Dorsolateral prefrontal cortex (tissue), 122 donors: ENCODE measurements at places on chromosomes 12 and 14. TPM values are rescaled to one million over a fixed set of nuclear protein-coding genes. Genes with fewer than 3 reads are reported as not detected.

PRPH gene
- total RNA-seq, result 10.0 TPM

METTL25 gene
- total RNA-seq, result 18.4 TPM

PRICKLE1 gene
- 32.1 TPM for total RNA-seq

FOXN4 gene
- total RNA-seq, result 0.68 TPM

LRRC10 gene
- not detected for total RNA-seq

SLC8A3 gene
- total RNA-seq, result 22.2 TPM

CLEC14A gene
- total RNA-seq, result 12.4 TPM

FSCB gene
- 0.28 TPM for total RNA-seq

CLEC9A gene
- total RNA-seq, result 1.2 TPM

DNA sequence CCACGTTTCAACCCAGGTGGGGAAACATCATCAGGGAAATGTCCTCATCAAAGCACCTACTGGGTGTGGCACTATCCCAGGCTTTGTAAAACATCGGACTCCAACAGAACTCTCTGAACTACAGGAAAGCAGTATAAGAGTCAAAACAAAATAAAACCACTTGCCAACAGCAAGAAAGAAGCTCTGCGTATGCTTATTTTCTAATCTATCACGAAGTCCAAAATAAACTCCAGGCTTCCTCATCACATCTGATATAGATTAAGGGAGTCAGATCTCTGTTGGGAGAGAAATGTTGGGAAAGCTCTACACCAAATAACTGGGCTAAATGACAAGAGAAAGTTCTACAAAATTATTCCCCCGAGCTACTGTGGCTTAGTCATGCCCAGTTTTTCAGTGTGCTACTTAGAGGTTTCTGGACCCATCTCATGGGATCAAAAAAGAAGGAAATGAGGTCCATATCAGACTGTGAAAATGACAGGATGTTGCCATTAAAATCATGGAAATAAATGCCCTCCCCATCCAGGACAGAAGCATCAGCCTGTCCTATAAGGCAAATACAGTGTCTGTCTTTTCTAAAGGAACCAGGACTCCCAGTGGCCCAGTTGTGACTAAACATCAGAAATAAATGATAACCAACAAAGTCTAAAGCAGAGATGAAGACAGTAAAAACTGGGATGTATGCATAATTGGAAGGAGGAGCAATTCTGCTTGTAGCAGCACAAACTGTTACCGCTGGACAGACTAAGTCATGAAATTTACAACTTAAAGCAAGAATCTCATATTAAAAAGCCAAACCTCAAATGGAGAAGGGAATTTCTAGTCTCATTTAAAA, 149.5 kb downstream of the STXBP6 start:
- DNase-seq, result no peak

DNA sequence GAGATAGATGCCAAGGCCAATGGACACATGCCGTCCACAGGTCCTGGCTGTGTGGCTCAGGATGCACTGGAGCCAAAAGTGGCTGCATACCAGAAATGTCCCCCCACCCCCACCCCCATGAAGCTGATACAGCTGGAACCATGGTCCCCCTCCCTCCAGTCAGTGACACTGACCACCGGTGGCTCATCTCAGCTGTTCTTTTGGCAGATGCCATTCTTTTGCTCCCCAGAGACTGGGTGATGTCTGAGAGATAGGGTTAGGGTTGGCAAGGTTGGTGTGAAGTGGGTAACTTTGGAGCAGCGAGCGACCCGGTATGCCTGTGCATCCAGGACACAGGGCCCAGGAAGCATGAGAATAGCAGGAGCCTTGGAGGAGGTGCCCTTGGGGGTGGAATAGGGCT, 285.6 kb downstream of the CACNA1C start:
- DNase-seq, result no peak

GRCh38 chr12:32692358-32692757, 13.3 kb downstream of the DNM1L start:
- no peak for DNase-seq

- no peak for DNase-seq
These were observed 769.3 kb upstream of the FLRT2 start for GRCh38 chr14:84760489-84761126.

DNA sequence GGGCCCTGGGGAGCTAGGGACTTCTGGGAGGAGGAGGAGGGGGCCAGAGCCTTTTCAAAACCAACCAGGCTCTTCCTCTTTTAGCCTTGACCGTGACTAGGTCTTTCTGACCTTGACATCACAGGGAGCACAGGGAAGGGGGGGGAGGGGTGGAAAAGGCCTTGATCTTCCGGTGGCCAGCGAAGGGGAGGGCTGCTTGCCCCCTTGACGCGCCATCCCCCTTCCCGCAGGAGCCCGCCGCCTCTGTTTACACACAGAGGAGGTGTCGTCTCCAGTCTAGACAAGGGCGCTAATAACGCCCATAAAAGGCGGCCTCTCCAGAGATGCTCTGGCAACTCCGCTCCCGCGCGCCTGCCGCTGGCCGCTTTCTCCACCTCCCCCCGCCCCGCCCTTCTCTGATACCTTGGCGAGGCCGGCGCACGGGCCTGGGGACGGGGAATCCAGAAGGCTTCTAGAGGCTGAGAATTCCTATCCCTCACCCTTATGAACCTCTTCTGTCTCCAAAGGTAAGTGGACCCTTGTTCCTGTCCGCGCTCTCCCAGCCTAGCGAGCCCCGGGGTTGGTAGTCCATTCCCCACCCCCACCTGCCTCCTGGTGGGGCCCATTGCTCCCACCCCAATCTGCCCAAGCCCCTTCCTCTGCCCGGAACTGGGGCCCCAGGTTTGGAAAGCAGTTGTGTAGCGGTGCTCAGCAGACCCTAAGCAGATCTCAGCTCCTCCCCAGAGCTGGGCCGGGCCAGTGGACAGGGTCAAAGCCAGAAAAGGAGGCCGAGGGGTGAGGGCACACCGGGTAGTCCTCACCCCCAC, 4.9 kb upstream of the HOXC12 start:
- no peak for DNase-seq

DNA sequence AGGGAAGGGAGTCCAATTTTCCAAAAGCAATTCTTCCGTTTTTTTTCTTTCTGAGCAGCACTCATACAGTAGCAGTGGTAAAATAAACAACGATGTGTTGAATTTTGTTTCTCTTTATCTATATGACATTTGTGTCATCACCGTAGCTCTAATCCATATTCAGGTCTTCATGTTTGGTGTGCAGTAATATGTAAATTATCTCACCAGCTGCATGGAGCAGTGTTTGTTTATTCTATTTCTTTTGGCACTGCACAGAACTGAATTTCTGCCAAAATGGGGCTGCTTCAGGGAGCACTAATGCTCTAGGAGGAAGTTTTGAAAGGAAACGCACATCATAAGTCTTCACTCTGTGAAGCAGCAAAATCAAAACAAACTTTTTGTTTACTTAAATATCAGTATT, 130.0 kb upstream of the NPAS3 start:
- DNase-seq, result no peak

DNA sequence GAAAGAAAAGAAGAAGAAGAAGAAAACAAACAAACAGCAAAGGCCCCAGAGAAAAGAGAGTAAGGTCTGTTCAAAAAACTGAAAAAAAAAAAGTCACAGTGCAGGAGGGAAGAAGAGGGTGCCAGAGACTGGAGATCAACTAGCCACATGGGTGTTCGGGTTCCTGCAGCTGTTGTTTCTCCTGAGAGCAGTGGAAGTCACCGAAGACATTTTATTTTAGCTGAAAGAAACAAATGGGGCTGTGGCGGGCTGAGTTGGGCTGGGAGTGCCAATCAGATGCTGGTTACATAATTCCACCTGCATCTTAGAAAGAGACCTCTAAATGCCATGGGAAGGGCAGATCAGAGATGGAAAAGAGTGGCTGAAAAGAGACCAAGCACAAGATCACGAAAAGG, 33.9 kb downstream of the ACTN1 start:
- no peak for DNase-seq

DNA sequence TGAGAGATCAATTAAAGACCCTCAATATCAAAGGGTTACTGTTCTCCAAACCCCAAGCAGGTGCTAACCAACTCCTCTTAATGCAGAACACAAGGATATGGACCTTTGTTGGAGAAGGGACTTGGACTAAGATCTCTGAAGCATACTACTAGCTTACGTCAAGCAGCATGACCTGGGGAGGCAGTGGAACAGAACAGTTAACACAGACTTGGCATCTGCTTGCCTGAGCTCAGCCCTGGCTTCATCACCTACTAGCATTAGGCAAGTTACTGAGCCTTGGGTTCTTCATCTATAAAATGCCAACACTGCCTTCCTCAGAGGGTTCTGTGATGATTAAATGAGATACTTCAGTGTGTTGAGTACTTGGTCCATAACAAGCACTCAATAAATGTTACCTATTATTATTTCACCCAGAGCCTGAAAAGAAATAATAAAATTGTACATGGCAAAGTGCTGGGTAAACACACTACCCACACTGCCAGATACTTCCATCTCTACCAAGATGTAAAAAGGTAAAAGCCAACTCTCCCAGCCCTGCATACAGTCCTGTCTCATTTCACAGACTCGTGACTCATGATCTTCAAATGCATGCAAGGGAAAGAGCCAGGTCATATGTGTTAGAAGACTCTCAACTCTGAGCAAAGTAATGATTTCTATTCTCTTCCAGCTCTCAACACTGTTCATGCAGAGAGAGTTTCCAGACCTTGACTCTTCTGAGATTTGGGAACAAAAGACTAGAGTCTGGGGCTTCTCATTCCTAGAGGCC, 39.7 kb downstream of the FMNL3 start:
- peak; percentile 1 for DNase-seq

DNA sequence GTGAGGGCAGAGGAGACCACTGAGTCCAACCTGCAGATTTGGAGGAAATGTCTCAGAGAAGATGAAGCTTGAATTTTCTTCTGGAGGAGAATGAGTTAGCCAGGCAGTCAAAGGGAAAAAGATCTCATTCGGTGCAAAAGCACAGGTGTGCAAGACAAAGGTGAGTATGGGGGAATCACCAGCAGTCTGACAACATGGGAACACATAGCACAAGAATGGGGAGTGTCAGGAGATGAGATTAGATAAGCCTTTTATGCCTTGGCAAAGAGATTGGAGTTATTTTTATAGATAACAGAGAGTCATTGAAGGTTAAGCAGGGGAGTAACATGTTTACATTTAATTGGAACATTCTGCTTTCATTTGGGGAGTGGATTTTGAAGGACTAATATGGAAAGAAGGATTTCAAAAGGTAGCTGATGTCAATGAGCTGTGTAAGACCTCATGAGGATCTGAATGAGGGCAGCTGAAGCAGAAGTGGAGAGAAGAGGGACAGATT, 171.3 kb upstream of the NTF3 start:
- no peak for DNase-seq

DNA sequence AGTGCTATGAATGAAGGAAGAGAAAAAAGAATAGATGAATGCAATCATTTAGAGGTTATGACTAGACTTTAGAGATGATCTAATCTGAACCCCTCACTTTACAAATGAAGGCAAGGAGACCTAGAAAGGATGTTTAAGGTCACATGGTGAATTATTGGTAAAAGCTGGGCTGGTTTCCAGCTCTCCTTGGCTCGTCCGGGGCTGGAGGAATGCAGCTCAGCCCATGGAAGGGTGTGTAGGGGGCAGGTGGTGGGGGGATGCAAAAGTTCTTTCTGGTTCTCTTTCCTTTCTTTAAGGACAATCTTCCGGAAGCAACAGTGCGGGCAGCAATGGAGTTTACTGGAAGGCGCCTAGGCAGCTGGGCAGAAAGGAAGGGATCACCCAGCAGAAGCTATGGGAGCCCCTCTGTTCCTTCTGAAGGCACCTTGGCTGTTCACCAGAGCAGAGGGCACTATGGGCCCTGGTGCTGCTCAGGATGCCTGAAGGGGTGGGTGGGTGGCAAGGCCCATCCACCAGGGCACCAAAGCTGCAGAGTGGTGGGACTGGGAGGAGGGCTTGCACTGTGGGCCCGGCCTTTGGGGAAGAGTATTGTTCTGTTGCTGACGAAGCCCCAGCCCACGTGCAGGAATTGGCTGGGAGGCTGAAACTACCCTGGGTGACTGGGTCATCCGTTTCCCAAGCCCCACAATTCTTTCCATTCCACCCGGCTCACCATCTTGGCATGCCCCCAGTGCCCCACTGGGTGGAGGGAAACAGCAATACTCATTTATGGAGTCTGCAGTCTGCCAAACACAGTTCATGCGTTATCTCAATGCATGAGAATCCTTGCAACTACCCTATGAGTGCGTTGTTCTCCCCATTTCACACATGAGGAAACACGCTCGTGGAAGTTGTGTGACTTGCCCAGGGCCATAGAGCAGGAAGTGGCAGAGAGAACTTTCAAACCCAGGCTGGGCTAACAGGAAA, 78.2 kb downstream of the IRF2BPL start:
- DNase-seq, result no peak

- DNase-seq, result no peak
These were observed 544.2 kb downstream of the FOXG1 start for GRCh38 chr14:29310757-29311156.

DNA sequence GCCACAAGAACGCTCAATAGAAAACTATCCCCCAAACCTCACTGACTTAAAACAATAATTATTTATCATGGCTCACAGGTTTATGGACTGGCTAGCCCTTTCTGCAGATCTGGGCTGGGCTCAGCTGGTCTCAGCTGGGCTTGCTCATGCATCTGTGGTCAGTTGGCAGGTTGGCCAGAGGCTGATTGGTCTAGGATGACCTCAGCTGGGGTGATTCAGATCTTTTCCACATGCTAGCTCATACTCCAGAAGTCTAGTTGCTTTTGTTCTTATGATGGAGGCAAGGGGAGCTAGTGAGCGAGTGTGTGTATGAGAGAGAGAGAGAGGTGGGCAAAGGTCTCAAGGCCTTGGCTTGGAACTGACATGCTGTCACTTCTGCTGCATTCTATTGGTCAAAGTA, 181.2 kb upstream of the NRXN3 start:
- DNase-seq, result peak; percentile 95

DNA sequence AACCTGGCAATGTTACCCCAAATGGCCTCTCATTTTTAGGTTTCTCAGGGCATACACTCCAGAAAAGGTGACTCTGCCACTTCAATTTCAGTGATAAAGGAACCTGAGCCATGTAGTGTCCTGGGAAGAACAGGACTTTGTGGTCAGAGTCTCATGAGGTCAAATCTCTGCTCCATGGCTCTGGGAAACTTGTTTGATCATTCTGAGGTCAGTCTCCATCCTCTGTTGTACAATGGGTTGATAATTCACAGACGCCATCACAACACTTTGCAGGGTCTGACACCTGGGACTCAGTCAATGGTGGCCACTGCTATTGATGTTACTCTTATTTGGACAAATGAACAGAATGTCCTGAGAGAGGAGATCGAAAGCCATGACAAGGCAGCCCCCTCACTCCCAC, 31.1 kb upstream of the SMOC1 start:
- DNase-seq, result no peak

DNA sequence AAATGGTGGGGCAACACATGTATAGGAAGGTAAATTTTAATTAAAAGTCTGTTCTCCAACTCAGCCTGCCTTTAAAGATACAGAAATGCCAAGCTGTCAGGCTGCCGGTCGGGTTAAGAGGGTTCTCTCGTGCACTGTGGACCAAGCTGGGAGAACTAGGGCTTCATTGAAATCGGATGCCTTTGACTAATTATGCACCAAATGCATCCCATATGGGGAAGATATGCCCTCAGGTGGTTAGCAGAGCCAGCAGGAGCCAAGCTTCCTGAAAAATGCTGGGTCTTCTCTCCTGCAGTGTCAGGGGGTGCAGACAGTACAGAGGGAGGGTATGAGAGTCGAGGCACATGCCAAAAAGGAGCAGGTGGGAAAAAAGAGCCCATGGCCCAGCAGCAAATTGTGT, 236.1 kb downstream of the CACNA1C start:
- no peak for DNase-seq
